HCT116 (cell line): ENCODE measurements at places on chromosomes 1 and 21.

DNA sequence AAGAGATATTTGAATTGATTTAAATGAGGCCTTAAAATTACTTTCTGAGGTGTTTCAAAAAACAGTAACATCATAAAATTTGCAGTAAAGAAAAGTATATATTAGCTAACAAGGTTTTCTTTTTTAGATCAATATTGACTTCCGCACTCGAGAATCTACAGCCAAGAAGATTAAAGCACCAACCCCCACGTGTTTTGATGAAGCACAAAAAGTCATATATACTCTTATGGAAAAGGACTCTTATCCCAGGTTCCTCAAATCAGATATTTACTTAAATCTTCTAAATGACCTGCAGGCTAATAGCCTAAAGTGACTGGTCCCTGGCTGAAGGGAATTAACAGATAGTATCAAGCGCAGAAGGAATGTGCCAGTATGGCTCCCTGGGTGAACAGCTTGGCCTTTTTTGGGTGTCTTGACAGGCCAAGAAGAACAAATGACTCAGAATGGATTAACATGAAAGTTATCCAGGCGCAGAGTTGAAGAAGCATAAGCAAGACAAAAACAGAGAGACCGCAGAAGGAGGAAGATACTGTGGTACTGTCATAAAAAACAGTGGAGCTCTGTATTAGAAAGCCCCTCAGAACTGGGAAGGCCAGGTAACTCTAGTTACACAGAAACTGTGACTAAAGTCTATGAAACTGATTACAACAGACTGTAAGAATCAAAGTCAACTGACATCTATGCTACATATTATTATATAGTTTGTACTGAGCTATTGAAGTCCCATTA lies 3.6 kb downstream of the RGS1 start:
- DNase-seq, result no peak

- no peak for DNase-seq
Measured at GRCh38 chr1:169759038-169759437, 25.2 kb upstream of the SELE start.

DNA sequence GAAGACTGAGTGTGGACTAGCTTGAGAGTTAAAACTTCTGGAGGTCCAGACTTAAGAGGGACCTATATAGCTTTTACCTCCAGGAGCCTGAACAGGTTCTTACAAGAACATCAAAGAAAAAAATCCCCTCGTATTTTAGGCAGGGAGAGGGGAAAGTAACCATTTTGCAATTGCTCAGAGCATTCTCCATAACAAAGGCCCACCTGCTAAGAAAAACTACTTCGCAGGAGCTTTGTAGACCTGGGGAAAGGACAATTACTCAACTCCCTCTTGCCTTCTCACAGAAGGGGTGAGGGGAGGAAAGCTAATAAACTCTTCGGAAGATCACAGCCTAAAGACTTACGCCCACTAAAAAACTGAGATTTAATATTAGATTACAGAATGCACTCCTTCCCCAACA lies 86.3 kb downstream of the RERE start:
- no peak for DNase-seq

DNA sequence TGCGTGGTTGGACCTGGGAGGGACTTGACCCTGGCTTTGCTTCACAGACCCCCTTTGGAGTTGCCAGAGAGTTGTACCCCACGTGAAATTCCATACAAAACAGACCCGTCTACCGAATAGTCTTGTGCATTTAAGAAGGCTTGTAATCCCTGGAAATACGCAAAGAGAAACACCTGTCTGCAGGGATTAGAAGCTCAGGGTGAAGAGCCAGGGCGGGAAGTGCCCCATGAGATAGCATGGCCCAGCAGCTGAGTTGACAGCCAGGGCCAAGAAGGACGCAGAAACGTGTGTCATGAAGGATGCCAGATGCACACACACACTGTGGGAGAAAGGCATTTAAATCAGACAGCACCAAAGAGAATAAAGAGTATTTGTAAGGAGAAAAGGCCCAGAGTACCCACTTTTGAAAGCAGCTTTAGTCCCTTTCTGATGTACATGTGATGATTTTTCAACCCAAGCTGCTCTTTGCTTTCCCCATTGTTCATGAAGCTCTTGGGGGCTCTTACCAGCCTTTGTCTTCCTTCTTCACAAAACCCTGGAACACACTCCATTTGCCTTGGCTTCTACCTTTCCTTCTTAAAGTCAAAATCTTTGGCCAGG lies 46.6 kb downstream of the PCP4 start:
- no peak for DNase-seq

GRCh38 chr1:183946320-183946613 lies 91.3 kb downstream of the COLGALT2 start:
- no peak for DNase-seq

DNA sequence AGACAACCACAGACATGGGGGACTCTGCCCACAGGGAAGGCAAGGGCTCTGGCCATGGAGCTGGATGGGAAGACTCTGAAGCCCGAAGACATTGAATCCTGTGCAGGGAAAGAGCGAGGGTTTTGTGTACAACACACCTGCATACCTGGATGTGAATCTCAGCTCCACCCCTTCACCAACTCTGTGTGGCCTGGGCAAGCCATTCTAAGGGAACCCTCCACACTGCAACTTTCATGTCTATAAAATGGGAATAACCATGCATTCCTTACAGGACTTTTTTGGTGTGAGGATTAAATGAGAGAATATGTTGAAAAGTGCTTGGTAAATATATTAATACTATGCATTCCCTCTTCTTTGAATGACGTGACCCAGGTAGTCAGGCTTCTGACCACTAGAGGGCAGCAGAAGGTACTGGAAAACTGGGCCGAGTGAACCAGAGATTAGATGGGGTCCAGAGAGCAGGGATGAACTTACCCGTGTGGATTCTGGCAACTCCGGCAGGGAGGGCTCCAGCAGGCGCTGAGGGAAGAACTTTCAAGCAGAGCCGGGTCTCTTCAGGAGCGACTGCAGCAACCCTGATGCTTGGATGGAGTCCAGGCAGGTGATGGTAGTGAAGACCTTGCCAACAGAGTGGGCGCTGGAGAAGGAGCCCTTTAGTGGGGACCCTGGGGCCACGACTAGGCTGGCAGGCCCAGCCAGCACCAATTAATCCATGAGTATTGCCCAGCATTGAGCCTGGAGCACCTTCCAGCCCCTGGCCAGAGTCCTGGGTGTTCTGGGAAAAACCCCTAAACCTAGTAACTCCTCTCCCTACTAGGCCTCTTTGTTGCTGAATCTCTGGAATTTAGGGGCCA lies 834 bp upstream of the ELF3 start:
- peak; percentile 77 for DNase-seq

GRCh38 chr1:187622545-187622944 lies 793.8 kb downstream of the PLA2G4A start:
- no peak for DNase-seq

- DNase-seq, result peak; percentile 10
Measured at GRCh38 chr1:212667223-212668139, 32.2 kb downstream of the BATF3 start.

- no peak for DNase-seq
Measured at GRCh38 chr1:53639996-53640700, 98.8 kb downstream of the GLIS1 start.

DNA sequence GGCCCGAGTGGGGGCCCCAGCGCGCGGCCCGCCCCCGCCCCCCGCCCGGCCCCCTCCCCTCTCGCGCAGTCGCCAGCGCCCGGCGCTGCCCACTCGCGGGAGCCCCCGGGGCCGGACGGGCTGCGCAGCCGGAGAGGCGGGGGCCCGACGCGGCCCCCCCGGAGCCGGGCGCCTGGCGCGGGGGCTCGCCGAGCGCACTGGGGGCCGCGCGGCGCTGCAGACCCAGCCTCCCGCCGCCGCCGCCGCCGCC lies 146 bp upstream of the ZNF362 start:
- no peak for DNase-seq

DNA sequence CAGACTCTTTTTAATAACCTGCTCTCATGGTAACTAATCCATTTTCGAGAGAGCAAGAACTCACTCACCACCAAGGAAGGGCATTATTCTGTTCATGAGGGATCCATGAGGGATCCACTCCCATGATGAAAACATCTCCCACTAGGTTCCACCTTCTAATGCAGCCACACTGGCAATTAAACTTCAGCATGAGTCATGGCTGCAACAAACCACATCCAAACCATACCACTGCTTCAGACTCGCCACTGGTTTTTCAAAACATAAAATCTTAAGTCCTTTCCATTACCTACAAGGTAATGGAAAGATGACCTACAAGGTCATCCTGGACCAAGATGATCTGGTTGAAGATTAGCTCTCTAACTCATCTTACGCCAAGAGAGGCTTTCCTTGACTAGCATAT lies 405.1 kb downstream of the VAV3 start:
- no peak for DNase-seq

DNA sequence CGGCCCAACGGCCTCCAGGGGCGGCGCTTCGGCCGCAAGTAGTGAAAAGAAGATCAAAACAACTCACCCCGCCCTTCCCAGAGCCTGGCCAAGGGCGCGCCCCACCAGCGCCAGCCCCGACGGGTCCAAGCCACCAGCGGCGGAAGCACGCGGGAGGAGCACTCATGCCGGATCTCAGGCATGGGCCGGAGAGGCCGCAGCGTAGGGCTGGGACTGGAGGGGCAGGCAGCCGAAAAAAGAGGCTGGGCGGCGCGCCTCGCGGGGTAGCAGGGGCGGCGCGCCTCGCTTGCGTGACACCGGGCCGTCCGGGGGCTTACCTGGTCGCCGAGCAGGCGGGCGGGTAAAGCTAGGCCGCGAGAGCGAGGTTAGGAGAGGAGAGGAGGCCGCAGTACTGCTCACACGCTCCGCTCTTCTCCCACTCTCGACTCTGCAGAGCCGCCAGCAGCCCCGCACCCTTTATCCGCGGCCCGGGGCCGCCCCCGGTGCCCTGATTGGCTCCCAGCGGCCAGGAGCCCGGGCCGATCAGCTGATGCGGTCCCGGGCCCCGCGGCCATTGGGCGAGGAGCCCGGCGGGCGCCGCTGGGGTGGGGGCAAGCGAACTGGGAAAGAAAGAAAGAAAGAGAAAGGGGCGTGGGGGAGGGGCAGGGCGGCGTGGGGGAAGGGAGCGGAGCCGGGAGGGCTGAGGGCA lies at the start of gene GLUL:
GLUL (minus strand) TSS at position 429 of the 688 bp plus-strand sequence. CDS start 3,053 bp downstream, outside the sequence.
- peak; percentile 68 for DNase-seq

GRCh38 chr1:171898941-171899340 lies 57.6 kb downstream of the DNM3 start:
- DNase-seq, result no peak

GRCh38 chr1:89594096-89594740 lies 38.7 kb upstream of the LRRC8C start:
- DNase-seq, result no peak

- DNase-seq, result no peak
Measured at GRCh38 chr1:37055631-37056030, 21.3 kb upstream of the GRIK3 start.

- DNase-seq, result no peak
Measured at GRCh38 chr1:151577173-151577572, 34.7 kb upstream of the SNX27 start.

DNA sequence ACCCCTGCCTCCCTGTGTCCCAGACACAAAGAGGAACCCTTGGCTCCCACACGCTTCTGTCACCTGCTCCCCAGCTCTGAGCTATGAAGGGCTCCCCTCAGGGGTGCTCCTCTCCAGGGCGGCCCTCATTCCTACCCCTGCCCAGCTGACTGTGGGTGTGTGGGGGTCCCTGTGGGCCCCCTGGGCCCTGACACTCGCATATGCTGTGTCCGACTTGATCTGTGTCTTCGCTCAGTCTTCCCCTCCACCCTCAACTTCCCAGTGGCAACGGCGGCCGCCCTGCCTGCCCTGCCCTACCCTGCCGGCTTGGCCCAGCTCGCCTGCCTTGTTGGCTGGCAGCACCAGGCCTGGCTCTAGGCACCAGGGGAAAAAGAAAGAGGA lies 1.2 kb downstream of the KCNQ4 start:
- DNase-seq, result no peak

- no peak for DNase-seq
Measured at GRCh38 chr1:153795330-153795837, 20.2 kb downstream of the SLC27A3 start.

- no peak for DNase-seq
Measured at GRCh38 chr1:166960858-166961474, 14.4 kb downstream of the ILDR2 start.

GRCh38 chr1:234601301-234602017 lies 8.5 kb downstream of the IRF2BP2 start:
- DNase-seq, result no peak

- no peak for DNase-seq
Measured at GRCh38 chr1:239538239-239538988, 152.0 kb downstream of the CHRM3 start.

DNA sequence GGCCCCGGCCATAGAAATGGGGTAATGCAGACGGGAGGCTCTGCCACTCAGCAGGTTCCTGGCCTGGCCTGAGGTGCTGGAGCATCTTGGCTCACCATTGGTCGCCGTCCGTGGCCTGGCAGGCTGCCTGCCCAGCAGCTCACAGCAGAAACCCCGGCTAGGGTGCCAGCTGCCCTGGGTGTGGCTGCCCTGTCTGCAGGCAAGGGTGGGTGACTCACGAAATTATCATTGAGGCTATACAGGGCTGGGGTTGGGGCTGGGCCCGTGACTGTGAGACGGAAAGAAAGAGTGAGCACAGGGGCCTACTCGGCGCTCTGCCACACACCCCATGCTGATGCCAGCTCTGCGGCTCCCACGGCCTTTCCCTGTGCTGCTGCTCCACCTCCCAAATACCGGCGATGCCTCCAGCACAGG lies 8.0 kb upstream of the PKP1 start:
- peak; percentile 79 for DNase-seq

- DNase-seq, result no peak
Measured at GRCh38 chr1:53182716-53183094, 13.9 kb upstream of the CPT2 start.

- DNase-seq, result no peak
Measured at GRCh38 chr1:150985179-150985825, 3.2 kb downstream of the ANXA9 start.

DNA sequence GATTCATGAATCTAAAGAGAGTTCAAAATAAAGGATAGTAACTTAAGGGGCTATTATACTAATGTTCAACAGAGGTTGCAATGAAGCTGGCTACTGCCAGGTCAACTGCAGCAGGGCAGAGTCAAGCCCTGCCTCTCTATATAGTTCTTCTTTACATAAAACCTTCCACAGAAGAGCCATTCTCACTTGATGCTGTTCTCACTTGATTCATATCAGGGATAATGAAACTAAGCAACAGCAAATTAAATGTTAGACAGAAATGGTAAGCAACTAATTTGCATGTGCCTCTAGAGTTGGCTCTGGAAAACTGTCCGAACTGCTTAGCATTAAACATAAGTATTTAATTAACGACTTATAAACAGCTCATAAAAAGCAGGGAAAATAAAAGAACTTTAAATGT lies 17.4 kb downstream of the CCSAP start:
- no peak for DNase-seq

- DNase-seq, result no peak
Measured at GRCh38 chr1:67733681-67734322, 48.8 kb downstream of the GADD45A start.

DNA sequence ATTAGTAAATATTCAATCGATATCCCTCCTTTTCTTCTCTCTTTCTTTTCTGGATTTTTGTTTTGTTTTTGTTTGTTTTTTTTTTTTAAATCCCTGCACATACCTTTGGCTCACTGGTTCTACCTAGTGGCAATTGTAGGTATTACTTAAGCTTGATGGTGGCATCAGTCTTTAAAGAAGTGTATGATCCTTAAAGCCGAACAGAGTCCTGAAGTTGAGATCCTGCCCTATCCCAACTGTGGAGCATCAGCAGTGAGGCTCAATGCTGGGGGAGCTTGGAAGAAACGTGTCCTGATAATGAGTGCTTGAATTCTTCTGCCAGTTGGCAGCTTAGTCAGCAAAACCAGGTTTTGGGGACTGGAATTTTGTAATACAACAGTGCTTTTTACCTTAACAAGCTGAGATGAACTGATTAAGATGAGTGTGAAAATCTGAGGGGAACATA lies 60.8 kb downstream of the FASLG start:
- DNase-seq, result peak; percentile 39
